ENCODE measurements at places on chromosomes 2 and 18.

DNA sequence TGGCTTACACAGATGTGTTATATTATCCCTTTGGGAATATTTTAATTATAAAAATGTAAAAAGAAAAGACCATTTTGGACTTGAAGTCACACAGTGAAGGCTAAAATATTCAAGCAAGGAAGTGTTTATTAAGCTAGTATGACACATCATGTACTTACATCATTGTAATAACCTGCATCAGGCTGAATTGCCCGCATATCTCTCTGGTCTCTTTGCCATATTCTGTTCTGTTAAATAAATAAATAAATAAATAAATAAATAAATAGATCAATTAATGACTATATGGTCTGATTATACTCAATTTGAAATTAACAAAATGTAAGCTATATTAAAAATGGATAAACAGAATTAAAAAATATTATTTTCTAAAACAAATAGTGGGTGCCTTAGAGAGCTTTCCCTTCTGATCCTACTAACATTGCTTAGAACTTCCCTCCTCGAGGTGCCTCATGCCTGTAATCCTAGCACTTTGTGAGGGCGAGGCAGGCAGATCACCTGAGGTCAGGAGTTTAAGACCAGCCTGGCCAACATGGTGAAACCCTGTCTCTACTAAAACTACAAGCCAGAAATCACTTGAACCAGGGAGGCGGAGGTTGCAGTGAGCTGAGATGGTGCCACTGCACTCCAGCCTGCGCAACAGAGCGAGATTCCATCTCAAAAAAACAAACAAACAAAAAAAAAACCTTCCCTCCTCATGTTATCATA, 42.0 kb downstream of the WDR33 start:
- DNase-seq = no peak

- no peak for DNase-seq
Observed at GRCh38 chr18:12531749-12532148, 124.0 kb downstream of the PRELID3A start.

- DNase-seq = no peak
Observed at GRCh38 chr18:57209713-57210106, 62.8 kb downstream of the BOD1L2 start.

- DNase-seq = no peak
Observed at GRCh38 chr2:117774716-117775115, 39.8 kb upstream of the DDX18 start.

DNA sequence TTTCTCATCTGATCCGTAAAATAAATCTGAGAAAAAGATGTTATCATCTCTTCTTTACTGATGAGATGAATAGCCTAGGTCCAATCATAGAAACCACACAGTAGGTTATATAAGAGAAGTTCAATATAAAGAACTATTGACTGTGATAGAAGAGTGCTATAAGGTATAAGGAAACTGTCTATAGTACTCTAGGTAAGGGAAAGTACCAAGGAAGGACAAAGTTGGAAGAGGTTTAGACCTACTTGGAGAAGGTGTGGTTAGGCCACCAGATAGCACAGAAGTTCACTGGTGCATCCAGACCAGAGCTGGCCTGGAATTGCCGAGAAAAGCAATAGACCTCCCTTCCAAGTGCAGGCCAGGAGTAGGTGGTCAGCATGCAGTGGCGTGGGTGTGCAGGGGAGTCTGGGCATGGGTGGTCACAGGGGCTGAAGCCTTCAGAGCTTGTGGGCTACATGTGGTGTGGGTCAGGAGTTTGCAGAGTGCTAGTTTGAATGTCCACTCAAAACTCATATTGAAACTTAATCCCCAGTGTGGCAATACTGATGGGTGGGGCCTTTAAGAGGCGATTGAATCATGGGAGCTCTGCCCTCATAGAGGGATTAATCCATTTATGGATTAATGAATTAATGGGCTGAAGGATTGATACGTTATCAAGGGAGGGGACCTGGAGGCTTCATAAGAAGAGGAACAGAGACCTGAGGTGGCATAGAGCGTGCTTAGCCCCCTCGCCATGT, 86.3 kb downstream of the ALPK2 start:
- no peak for DNase-seq

DNA sequence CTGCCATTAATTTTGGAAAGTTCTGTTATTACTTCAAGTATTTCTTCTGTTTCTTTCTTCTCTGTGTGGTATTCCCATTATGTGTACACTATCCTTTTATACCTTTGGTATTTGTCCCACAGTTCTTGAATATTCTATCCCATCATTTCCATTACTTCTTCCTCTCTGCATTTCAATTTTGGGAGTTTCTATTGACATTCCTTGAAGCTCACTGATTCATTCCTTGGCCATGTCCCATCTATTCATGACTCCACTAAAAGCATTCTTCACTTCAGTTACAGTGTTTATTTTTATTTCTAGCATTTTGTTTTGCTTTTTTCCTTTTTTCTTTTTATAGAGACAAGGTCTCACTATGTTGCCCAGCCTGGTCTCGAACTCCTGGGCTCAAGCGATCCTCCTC, 30.3 kb downstream of the PROC start:
- DNase-seq = no peak

GRCh38 chr2:204175552-204176271, 239.1 kb downstream of the ICOS start:
- DNase-seq = no peak

GRCh38 chr18:11883153-11883552, 25.0 kb downstream of the MPPE1 start:
- DNase-seq = no peak

GRCh38 chr18:61891894-61892293, 913 bp downstream of the RNF152 start:
- DNase-seq = no peak

GRCh38 chr2:180012523-180012922, 5.4 kb upstream of the CWC22 start:
- DNase-seq = no peak

GRCh38 chr18:58254873-58255511, 211.0 kb downstream of the NEDD4L start:
- DNase-seq = no peak

- peak; percentile 39 for DNase-seq
Observed at GRCh38 chr18:58671632-58672564, 633 bp downstream of the MALT1 start.

DNA sequence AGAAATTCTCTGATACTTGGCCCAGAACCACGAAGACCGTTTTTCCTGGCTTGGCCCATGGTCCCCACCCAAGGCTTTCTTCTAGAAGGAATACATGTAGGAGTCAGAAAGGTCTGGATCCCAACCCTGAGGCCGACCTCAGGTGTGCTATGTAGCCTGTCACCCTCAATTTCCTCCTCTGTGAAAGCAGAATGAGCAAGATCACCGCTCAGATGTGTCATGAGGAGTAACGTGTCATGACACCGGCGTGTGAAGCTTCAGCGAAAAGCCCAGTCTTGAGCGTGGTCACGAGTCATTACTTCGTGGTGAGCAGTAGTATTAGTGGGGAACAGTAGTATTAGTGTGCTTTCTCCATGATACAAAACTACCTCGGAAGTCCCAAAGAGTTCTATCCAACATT, 103.4 kb downstream of the ALPK2 start:
- no peak for DNase-seq

DNA sequence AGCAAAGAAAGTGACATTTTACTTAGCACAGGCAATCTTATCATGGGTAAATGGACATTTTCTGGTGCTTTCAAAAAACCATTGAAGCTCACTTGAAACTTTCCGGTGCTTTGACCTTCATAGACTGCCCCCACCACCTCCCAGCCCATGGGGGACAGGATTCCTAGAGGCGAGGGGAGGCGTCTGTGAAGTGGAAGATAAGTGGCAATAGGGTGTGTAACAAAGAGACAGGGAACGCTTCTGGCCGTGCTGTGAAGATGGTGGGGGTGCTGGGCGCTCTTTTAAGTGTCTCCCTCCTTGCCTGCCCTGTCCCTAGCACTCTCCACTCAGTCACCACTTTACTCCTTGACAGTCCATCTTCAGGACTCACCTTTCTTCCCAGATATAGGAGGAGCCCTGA, 23.4 kb upstream of the GMPPA start:
- no peak for DNase-seq

- no peak for DNase-seq
Observed at GRCh38 chr2:51994123-51994763, 962.3 kb upstream of the NRXN1 start.

DNA sequence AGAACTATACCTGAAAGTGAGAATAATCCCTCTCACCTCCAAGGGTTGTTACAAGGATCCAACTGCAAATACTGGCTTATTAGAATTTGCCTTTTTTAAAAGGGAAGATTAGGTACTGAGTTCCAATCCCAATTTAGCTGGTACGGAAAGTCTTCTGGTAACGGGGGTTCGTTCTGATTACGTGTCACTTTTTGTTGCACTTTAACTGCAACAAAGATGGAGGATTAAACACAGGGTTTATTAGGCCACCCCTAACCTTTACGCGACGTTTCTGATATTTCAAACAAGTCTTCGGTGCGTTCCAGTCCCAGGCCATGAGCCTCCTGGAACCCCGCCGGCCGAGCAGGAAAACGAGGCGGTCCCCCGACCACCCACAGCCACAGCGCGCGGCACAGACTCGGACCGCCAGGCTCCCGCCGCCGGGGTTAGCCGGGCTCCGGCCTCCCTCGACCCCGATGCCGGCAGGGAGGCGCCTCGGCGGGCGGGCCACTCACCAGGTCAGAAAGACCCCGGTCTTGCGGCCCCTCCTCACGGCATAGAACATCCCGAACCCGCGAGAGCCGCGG, 411 bp downstream of the RNASEH1 start:
- DNase-seq = peak; percentile 25

DNA sequence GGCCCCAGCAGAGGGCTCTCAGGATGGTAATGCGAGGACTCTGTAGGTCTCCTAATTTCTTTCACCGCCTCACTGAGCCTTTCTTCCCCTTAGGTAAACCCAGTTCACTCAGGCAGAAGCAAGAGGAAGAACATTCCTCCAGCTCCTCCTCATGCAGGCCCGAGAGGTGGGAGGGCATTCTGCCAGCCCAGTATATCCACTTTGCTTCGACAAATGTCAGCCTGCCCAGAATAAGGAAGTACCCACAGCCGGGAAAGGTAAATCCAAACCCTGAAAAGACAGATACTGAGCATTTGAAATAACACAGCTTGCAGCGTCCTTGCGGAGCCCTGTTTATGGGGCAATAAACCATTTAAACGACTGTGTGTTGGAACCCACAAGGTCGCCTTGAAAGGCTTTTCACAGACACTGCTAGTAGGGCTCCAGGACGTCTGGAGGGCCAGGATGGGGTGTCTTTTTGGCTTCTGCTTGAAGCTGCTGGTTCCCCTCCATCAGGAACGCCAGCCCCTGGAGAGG, 63.0 kb upstream of the STPG4 start:
- DNase-seq = no peak

DNA sequence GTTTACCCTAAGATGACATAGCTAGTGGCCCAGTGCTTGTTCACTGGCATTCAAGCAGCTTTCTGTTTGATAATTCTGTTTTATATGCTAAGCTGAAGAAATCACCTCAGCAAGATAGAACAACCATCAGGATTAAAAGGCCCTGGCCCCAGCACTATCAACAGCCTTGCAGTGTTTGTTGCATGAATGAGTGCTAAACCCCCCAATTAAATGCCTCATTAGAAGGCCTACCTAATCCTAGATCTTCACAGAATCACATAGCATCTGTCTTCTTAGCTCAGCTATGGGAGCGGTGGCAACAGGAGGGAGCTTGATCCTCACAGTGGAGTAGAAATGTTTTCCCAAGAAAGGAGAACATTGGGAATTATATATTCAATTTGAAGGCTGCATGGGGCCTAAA, 194.1 kb upstream of the HNMT start:
- no peak for DNase-seq

GRCh38 chr2:67453310-67453709, 56.2 kb downstream of the ETAA1 start:
- no peak for DNase-seq

- no peak for DNase-seq
Observed at GRCh38 chr2:237177986-237178385, 92.3 kb downstream of the COPS8 start.
